Amniotic stem cell (primary cell): ENCODE measurements at places on chromosomes 11 and 22.

- DNase-seq: no peak
These were observed 54.4 kb downstream of the SLC17A6 start for GRCh38 chr11:22392561-22392960.

- no peak for DNase-seq
These were observed 2.6 kb downstream of the C11orf21 start for GRCh38 chr11:2298795-2299761.

DNA sequence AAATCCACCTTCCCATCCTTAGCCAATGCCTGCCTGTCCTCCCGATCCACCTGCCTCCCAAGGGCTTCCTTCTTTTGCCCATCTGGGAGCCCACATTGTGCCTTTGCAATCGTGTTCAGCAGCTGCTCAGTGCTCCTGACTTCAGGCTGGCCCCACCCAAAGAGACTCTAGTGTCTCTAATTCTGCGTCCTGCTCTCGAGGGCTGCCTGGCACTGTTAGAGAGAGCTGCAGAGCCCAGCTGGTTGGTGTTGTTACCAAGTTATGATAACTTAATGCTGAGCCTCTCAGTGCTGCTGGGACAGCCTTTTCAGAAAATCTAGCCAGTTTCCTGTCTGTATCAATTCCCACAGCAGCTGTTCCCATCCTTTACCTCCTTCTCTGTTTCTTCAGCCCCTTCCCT, 69.1 kb downstream of the MICAL2 start:
- DNase-seq: no peak

DNA sequence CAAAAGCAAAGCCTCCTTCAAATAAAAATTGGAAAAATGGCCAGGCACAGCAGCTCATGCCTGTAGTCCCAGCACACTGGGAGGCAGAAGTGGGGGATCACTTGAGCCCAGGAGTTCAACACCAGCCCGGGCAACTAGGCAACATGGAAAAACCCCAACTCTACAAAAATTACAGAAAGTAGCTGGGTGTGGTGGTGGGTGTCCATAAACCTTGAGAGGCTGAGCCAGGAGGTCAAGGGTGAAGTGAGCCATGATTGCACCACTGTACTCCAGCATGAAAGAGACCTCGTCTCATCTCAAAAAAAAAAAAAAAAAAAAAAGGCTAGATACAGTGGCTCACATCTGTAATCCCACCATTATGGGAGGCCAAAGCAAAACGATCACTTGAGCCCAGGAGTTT, 22.3 kb downstream of the DDX6 start:
- no peak for DNase-seq

GRCh38 chr22:39661842-39662685, 91.5 kb downstream of the CACNA1I start:
- DNase-seq: no peak

GRCh38 chr11:3217818-3218482, 663 bp downstream of the MRGPRG start:
- DNase-seq: no peak

GRCh38 chr22:45785458-45785857, 113.8 kb downstream of the ATXN10 start:
- no peak for DNase-seq

DNA sequence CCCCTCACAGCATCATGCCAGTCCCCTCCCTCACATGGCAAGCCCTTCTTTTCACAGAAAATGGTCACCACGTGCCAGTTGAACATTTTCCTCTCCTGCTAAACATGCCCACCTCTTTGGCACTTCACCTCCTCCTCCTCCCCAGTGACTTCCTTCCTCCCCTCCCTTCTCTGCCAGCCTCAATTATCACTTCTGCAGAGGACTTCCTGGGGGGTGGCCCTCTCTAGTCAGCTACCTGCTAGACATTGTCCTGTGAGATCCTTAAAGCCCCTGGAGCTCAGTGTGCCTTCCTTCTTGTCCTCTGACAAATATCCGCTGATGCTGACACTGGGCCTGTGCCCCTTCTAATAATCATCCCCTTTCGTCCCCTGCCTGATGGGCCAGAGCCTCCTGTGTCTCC, 43.2 kb upstream of the E2F8 start:
- no peak for DNase-seq

DNA sequence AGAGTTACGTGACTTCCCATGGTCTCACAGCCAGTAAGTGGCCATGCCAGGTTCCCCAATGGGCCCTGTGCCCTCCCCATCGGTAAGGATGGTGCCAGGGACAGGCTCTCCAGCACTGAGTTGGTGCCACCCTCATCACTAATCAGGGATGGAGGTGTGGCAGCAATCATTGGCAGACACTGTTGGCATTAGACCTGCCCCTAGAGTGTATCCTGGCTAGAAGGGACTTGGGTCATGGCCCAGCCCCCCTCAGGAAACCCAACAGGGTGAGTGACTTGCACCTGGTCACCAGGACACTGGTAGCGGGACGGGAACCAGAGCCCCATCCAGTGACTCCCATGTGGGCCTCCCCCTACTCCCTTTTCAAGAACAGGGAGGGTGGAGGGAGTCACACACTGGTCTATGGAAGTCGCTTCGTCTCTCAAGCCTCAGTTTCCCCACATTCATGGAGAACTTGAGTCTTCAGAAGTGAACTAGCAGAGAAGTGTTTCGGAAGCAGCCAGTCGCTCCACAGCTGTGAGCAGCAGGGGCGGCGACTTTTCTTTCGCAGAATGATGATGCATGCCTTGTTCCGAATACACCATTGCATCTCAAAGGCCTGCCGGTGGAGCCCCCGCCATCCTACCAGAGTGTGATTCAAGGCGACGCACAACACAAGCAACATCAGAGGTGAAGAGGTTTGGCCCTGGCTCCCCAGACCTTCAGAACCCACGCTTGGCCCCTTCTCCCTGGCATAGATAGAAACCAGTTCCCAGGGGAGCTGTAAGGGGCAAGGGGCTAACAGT, 12.9 kb downstream of the MS4A10 start:
- DNase-seq: no peak

- DNase-seq: no peak
These were observed 104.2 kb downstream of the NAV2 start for GRCh38 chr11:19816817-19817216.

DNA sequence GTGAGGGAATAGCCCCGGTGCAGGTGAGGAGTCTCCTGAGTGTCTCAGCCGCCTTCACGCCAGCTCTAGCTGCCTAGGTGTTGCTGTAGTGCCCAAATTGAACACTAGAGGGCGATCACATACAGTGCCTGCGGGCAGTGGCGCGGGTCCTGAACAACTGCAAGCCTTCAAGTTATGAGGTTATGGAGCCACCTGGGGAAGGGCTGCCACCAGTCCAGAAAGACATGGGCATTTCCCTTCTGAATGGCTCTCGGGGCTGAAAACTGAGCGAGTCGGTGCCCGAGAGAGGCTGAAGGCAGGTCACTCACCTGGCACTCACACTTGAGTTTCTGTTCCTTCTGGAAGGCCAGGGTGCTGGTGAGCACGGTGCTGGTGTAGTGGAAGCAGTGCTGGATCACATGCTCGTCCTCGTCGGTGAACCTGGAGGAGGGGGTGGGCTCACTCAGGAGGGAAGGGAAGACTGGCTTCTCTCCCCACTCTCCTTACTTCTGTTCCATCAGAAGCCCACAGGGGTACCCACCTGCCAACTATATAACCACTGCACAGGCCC, 88.4 kb downstream of the PDE2A start:
- peak; percentile 15 for DNase-seq

- no peak for DNase-seq
These were observed 11.6 kb upstream of the FGF19 start for GRCh38 chr11:69715446-69715845.

GRCh38 chr22:37211075-37211865, 1.0 kb downstream of the SSTR3 start:
- no peak for DNase-seq

DNA sequence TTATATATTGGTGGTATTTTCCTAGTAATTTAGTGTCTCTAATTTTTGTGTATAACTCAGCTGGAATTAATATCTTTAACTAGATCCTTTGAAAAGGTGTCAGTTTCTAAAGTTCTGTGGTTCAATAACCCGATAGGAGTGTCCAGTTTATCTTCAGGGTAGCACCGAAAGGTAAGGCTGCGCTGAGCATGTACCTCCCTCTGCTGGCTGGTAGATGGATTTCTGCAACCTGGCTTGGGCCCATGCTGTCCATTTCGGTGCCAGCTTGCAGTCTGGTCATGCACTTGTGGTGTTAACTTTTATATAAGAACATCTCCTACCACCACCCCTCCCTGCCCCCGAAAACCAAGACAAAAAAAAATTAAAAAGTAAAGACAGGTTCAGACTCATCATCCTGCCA, 24.7 kb downstream of the EXT2 start:
- no peak for DNase-seq

- DNase-seq: no peak
These were observed 172.9 kb upstream of the DDI1 start for GRCh38 chr11:103863497-103863896.

DNA sequence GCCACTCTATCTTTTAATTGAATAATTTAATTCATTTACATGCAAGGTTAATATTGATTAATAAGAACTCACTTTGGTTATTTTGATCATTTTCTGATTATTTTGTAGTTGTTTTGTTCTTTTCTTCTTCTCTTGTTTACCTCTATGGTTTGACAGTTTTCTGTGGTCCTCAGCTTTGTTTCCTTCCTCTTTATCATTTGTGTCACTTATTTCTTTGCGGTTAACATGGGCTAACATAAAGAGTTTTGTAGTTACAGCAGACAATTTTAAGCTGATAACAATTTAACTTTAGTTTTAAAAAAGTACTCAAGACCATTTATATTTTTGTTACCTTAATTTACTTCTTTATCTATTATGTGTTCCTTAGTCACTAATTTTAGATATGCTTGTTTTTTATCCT, 1032.8 kb upstream of the RAG2 start:
- DNase-seq: no peak

- no peak for DNase-seq
These were observed 911.9 kb downstream of the METTL15 start for GRCh38 chr11:29019960-29020683.
